ENCODE measurements at places on chromosomes 12 and 14. TPM values are rescaled to one million over a fixed set of nuclear protein-coding genes. Genes with fewer than 3 reads are reported as not detected.

The PTGDR gene
- 0.06 TPM for polyA plus RNA-seq

The DAO gene
- not detected for polyA plus RNA-seq

The KRT3 gene
- not detected for polyA plus RNA-seq

The SYT1 gene
- 47.6 TPM for polyA plus RNA-seq

The RPS29 gene
- 2,556 TPM for polyA plus RNA-seq

The STXBP6 gene
- 29.0 TPM for polyA plus RNA-seq

The COX8C gene
- polyA plus RNA-seq = 0.73 TPM

The EEF1AKMT3 gene
- 1.7 TPM for polyA plus RNA-seq

The POTEM gene
- polyA plus RNA-seq = not detected

The ADAM21 gene
- not detected for polyA plus RNA-seq

The MED6 gene
- 49.6 TPM for polyA plus RNA-seq

The KCNJ8 gene
- polyA plus RNA-seq = 1.0 TPM

The TCL1B gene
- 4.7 TPM for polyA plus RNA-seq

The ZNF705A gene
- polyA plus RNA-seq = not detected

The USP44 gene
- polyA plus RNA-seq = 235 TPM

The PAN2 gene
- 9.1 TPM for polyA plus RNA-seq

The IAPP gene
- polyA plus RNA-seq = 0.32 TPM
